ENCODE measurements at places on chromosomes 11 and 22.
A peak's percentile ranks its signal among the peaks of the same experiment; 100 is the strongest.

GRCh38 chr11:17767301-17767885 lies 32.8 kb downstream of the KCNC1 start:
- DNase-seq = no peak

- DNase-seq = peak; percentile 89
These were observed at the start of gene MYEOV for GRCh38 chr11:69293819-69294505. Gene MYEOV (plus strand): TSS chr11:69294155. CDS start chr11:69295355, 1,200 bp downstream.

GRCh38 chr22:47052236-47053012 lies 290.0 kb downstream of the TBC1D22A start:
- DNase-seq = no peak

DNA sequence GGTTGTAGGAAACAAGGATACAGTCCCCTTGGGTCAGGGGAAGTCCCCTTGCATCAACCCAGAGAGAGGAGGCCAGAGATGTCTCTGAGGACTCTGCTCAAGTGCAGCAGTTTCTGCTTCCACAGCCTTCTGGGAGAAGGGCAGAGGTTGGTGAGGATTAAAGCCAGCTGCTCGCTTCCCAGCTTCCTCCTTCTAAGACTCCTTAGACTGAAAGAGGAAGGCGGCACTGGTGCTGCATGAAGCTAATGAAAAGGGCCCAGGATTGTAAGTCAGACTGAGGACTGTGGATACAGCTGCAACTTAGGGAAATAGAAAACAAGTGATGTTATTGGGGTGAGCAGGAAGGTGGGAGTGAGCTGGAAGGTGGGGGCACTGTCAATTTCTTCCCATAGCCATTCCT lies at the start of gene OR52K1:
OR52K1 (plus strand) TSS at position 202 of the 400 bp plus-strand sequence. CDS start 6,255 bp downstream, outside the sequence.
- DNase-seq = no peak

GRCh38 chr22:41041532-41041931 lies 50.9 kb upstream of the EP300 start:
- DNase-seq = no peak

DNA sequence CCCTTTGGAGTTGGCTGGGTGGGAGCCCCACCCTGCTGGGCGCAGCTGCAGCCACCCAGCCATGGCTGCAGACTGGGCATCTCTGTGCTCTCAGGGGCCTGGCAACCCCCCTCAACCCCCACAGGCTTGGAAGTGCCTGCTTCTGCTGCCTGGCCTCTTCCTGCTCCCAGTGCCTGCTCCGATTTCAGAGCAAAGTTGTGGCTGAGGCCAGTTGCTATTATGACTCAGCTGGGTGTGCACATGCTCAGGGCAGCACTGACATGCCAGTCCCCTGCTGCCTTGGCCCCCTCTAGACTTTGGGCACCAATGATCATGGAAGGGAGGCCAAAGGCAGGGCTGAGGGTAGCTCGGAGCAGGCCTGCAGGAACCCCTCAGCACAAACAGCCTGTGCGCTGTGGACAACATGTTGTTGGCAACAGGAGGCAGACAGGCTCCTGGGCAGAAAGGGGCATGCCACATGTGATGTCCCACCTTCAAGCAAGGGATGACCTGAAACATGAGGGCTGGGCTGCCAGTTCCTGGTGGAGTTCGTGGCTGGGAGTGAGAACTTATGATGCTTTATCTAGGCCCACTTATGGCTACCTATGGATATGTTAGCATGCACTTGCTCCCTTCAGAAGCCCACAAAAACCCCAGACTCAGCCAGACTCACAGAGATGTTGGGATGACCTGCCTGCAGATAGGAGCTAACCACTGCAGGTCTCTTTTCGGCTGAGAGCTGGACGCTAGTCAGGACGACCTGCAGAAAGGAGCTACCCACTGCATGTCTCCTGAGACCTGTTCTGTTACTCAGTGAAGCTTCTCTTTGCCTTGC lies 96.4 kb upstream of the AMOTL1 start:
- DNase-seq = no peak

DNA sequence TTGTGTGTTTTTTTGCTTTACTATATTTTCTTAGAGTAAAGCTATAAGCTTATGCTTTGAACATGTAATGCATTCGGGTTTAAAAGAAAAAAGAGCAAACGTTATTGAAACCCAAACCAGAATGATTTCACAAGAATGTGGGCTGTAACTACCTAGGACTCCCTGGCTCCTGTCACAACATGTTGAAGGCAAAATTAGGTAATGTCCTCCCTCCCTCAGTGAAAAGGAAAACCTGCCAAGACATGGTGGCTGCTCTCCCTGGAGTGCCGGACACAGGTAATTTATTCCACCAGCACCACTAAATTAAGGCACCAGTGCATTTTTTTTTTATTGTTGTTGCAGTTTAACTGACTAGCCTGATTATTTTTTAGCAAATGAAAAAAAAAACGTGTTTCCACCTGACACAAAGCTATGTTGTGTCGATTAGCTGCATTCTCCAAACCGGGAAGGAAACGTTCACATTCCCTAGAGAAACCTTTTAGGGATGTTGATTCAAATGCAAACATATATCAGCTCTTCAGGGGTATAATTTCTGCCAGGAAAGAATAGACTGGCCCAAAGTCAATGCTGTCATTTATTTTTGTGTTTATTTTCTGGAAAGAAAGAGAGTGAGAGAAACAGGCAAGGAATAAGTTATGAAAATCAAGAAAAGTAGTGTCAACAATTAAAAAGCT lies 134.6 kb downstream of the CCDC34 start:
- no peak for DNase-seq

DNA sequence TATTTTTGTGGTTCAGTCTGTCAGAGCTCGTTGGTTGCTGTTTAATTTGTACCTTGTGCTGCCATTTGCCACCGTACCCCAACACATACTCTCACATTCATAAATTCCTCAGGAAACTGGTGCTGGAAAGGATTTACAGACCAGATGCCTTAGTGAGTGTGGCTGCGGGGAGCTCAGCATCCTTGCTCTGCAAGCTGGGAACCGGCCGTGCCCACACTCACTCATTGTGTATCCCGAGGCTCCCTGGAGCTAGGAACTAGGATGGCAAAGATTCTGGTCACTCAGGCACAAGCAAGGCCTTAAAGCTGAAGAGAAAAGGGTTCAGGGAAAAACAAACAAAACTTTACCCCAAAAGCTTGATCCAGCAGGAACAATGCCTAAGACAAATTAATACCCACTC lies 64.6 kb upstream of the TTC12 start:
- no peak for DNase-seq

DNA sequence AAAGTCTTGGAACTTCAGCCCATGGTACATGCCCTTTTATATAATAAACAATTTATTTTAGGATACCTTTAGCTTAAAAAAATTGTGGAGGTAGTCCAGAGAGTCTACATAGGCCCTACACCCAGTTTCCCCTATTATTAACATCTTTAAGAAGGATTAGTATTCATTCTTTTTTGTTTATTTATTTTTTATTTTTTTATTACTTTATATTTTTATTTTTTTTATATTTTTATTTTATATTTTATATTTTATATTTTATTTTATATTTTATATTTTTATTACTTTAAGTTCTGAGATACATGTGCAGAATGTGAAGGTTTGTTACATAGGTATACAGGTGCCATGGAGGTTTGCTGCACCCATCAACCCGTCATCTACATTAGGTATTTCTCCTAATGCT lies 15.9 kb upstream of the ABTB2 start:
- DNase-seq = no peak

DNA sequence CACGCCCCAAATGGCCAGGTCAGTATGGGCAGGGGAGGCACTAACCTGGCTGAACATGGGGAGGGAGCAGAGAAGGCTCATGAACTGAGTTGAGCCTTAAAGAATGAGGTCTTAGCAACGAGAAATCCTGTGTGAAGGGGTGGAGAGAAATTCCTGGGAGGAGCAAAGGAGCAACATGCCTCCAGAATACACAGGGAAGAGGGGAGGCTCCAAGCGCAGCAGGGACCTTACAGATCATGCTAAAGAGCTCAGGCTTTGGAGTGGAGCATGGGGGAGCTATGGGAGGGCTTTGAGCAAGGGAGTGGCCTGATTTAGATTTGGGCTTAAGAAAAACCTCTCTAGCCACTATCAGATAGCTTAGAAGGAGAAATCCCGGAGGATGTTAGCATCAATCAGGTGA lies 88.1 kb downstream of the MN1 start:
- DNase-seq = no peak

DNA sequence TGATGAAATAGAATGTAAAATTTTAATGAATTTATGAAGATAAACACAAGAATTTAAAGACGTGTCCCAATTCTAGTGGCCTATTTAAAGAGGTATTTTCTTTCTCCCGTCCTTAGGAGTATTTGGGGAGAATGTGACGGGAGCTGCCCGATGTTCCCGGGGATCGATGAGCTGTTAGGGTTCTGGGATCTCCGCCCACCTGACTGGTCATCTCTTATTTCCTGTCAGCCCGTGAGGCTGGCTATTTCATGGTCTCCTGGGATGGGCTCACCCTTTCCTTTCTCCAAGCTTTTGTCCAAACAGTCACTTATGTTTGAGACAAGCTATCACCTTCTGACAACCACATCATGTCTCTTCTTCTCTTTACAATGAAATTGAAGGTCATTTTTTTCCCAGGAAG lies 16.9 kb upstream of the CLMP start:
- DNase-seq = no peak

GRCh38 chr11:6285019-6285418 lies 25.4 kb downstream of the CCKBR start:
- no peak for DNase-seq

DNA sequence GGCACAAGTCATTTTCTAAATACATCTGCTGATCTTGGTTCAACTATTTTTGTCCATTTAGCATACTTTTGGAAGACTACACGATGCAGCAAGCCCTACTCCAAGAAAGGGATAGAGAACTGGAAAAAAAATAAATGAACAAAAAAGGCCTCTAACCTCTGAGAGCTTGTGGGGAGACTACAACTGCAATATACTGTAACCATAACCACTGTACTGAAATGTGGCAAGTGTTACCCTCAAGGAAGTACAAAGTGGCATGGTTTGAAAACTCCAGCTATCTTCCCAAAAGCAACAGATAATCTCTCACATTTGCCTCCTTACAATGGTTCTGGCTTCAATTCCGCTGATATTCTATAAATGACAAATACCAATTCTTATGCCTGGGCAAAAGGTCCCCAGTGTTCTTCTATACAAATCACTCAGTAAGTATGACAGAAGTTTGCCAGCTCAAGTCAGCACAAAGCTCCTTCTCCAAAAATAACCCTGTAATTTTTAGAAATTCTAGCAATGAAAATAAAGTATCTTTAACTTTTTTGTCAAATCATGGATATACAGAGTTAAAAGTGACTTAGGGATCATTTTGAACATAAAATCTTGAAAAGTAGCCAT lies 22.9 kb downstream of the AMBRA1 start:
- no peak for DNase-seq

DNA sequence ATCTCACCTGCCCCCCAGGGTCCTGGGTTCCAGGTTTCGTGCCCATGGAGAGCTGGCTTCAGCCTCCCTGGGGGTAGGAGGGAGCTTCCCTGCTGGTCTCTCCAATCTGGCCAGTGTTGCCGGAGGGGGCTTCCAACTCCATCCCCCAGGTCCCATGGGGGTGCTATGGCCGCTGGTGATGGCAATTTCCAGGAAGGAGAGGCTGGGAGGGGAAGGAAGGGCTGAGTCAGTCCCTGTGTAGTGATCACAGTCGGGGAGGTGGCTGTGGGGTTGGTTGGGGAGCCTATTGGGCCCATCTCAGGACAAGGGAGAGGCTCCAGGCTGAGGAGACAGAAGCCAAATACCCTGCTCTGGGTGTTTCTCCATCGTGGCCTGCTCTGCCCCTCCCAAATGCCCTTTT lies 5.7 kb upstream of the CDC42EP2 start:
- no peak for DNase-seq

- no peak for DNase-seq
These were observed 90.1 kb downstream of the KIF18A start for GRCh38 chr11:28017816-28018215.

DNA sequence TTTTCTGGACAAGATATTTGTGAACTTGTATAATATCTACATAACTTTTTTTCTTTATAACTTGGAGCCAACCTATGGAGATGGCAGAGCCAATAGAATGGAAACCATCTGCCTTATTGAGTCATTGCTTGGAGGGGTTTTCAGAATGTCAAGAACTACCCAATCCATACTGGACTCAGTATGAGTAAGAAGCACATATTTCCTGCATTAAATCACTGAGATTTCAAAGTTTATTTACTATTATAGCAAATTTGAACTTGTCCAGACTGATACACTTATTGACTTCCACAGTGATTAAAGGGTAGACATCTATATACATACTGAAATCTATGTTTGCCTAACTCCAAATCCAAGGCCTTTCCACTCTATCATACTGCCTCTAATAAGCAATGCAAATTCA lies 704.0 kb downstream of the KCNA4 start:
- no peak for DNase-seq

DNA sequence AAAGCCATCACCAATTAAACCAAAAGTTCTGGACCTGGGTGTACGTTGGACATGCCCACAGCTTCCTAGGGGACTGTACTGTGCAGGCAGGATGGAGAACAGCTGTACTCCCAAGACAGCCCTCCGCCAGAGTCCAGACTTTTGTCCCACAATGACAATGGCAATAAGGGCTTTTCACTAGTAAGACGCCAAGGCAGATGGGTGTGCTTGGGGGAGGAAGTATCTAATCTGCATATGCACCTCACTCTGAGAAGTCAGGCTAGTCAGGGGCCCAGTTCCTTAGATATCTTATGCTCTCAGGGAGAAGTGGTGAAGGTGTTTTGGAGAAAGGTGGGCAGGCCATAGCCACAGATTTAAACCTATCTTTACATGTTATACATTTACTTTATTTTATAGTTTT lies 85.1 kb upstream of the USP47 start:
- no peak for DNase-seq

DNA sequence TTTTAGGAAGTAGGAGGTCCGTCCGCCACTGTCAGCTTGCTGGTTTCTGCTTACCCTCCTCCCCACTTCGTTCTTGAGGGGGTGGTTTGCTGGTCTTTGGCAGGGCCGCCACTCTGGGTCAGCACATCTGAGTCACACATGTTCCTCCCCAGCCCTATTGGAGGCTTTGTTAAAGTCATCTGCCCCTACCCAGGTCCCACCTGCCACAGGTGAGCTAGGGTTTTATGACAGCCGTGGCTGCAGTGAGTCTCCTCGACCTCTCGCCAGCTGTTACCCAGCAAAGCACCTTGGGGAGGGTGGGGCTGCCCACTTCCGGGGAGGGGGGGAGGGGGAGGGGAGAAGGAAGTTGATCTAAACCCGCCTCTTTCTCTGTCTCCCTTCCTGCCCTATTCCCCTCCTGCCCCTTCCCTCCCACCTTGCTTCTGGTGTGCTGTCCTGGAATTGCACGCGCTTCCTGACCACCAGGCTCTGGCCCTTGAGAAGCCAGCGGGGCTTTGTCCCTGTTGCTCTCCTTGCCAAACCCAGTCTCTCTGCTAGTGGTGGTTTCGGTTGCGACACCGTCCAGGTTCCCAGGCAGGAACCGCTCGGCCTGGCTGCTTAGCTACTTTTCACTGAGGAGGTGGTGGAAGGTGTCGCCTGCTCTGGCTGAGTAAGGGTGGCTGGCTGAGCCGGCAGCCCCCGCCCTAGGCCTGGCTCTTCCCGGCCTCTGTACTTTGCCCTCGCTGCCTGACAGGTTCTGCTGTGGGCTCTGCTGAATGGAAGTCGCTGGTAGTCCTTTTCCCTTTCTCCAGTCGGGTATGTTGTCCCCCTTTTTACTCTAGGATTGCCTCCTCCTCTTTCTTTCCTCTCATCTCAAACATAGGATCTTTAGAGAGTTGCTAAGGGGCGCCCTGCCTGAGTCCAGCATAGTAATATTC lies 28.5 kb downstream of the RCOR2 start:
- no peak for DNase-seq

All from T1000 (cell line).